Activated T-cell treated with anti-CD3 and anti-CD28 coated beads for 1 hour (primary cell): ENCODE measurements at places on chromosomes 5 and 9.

DNA sequence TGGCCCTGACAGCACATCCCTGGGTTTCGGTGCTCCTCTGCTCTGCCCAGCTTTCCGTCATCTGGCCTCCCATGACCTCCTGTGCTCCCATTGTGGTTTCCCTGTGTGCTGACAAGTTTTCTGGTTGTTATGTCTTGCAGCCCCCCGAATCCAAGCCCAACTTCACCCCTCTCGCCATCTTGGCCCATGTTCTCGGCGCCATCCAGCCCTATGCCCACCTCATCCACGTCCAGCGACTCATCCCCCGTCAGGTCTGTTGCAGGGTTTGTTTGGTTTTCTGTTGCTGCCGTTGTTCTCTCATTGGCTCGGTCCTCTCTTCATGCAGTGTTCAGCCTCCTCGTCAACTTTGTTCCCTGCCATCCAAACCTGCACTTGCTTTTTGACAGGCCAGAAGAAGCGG lies 196.4 kb downstream of the NR3C1 start:
- no peak for DNase-seq

GRCh38 chr9:18632632-18633403 lies 158.9 kb downstream of the ADAMTSL1 start:
- DNase-seq = no peak

- DNase-seq = no peak
These were observed 17.1 kb upstream of the EPB41L4A start for GRCh38 chr5:112436144-112436543.

- DNase-seq = no peak
These were observed 243.7 kb downstream of the SEMA5A start for GRCh38 chr5:9302218-9302617.

GRCh38 chr5:14165375-14166106 lies 22.4 kb downstream of the TRIO start:
- no peak for DNase-seq

GRCh38 chr9:126423142-126423915 lies 96.7 kb downstream of the MVB12B start:
- no peak for DNase-seq

DNA sequence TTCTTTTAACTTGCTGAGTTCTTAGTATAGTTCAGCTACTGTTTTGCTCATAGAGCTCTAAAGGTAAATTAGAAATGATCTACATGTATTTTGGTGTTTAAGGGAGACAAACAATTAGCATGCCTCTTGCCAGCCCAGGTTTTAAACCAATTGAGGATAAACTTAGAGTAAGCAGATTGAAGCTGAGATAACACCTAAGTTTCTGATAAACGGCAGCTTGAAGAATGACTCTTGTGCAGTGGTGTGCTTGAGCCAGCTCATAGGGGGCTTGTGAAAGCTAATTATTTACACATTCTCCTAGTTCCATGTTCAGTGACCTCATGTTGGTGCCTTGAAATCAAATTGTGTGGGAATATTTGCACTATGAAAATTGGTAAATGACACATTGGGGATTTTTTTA lies 193.0 kb downstream of the PRR16 start:
- DNase-seq = no peak

GRCh38 chr9:26181836-26182235 lies 503.6 kb upstream of the TUSC1 start:
- no peak for DNase-seq

GRCh38 chr5:72238712-72239445 lies 81.2 kb downstream of the MRPS27 start:
- DNase-seq = no peak

GRCh38 chr9:68805890-68806517 lies 101.0 kb downstream of the PIP5K1B start:
- DNase-seq = no peak

GRCh38 chr9:36731068-36731956 lies 158.6 kb downstream of the MELK start:
- no peak for DNase-seq

- DNase-seq = no peak
These were observed 107.2 kb upstream of the ZNF462 start for GRCh38 chr9:106755736-106756135.

GRCh38 chr9:114038724-114039313 lies 39.3 kb downstream of the AMBP start:
- no peak for DNase-seq

DNA sequence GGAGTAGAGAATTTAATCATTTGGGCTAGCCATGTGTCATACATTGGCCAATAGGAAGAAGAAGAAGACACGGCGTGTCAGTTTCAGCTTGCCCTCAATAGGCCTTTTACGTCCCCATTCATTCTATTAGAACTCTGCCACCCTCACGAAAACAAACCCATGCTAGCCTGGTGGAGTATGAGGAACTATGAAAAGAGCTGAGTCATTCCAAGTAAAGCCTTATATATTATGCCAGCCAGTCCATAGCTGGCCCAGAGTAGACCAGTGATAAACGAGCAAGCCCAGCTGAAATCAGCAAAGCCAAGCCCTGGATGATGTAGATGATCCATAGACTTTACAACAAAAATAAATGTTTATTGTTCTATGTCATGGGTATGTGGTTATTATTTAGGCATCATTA lies 895.1 kb downstream of the TLE1 start:
- no peak for DNase-seq

DNA sequence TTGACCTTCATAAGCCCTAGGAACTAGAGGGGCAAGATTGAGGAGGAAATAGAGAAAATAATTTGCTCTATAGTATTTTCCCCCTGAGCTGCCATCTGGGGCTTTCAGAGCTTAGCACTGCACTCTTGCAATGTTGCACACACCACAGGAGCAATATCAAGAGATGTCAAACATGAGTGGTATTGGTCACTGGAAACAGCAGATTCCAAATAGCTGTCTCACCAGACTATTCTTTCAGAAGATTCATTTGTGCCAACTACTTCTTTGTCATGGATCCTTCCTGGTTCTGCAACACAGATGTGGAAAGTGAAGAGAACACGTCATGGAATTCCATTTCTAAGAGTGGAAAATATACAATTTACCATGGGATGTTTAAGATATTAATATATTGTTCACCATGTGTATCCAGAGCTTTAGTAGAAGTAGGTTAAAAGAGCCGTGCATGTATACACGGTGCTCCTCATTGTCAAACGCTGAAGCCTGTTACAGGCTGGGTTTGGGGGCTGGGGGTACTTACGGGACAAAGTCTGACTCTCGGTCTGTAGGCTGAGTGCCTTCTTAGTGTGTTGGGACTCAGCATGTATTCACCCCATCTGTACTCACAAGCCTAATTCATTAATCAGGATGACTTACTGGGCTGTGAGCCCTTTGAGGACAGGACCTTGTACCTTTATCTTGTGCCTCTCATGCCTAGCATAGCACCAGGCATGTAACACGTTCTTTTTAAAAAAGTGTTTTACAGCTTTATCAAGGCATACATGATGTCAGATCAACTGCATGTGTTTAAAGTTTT lies 31.4 kb upstream of the GDNF start:
- no peak for DNase-seq
